G401 (cell line): ENCODE measurements at places on chromosomes 11 and 22. TPM values are rescaled to one million over a fixed set of nuclear protein-coding genes. Genes with fewer than 3 reads are reported as not detected.
A peak's percentile ranks its signal among the peaks of the same experiment; 100 is the strongest.

GRCh38 chr11:101916422-101916821 is at the start of gene ANGPTL5:
Gene ANGPTL5 (minus strand): TSS chr11:101916522. CDS start chr11:101907909, 8,613 bp downstream.
- no peak for DNase-seq

- no peak for DNase-seq
Measured at GRCh38 chr11:130881475-130882137, 34.7 kb downstream of the SNX19 start.

OR51G2 gene
- not detected in 2 replicates for total RNA-seq

DNA sequence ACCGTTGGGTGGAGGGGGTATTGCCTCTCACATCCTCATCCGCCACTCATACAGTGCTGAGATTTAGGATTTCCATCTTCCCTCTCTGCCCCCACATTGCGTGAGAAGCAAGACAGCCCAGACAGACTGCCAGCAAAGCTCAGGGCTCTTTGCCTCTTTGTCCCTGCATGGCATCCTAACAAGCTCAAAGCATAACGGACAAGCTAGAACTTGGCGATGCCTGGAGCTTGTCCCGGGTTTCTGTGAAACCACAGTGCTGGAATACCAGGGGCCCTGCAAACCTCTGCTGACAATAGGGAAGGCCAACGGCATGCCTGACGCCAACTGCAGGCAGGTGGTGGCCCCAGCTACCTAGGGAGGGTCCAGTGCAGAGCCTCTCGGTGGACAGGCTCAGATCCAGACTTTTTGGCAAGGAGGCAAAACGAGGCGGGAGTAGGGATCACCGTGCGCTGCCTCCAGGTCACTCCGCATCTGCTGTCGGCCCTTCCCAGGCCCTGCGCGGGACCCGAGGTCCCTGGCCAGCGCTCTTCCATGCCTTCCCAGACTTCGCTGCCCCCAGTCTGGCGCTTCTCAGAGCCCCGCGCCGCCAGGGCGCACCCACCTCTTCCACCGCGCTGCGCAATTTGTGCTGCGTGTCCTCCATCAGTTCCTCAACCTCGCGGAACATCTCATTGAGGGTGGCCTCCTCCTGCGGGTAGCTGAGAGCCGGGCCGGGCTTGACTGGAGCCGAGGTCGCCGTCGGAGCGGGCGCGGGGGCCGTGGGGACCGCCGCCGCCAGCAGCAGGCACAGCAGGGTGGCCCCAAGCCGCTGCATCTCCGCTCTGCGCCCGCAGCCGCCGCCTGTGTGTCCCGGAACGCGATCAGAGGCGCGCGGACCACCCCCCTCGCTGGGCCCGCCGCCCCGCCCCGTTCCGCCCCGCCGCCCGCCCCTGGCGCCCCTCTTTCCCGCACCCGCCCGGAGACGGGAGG is at the start of gene DKK3:
Gene DKK3 (minus strand): TSS at position 858 of the 969 bp plus-strand sequence. CDS start 44 bp downstream, at position 814.
- peak; percentile 78 for DNase-seq

DNA sequence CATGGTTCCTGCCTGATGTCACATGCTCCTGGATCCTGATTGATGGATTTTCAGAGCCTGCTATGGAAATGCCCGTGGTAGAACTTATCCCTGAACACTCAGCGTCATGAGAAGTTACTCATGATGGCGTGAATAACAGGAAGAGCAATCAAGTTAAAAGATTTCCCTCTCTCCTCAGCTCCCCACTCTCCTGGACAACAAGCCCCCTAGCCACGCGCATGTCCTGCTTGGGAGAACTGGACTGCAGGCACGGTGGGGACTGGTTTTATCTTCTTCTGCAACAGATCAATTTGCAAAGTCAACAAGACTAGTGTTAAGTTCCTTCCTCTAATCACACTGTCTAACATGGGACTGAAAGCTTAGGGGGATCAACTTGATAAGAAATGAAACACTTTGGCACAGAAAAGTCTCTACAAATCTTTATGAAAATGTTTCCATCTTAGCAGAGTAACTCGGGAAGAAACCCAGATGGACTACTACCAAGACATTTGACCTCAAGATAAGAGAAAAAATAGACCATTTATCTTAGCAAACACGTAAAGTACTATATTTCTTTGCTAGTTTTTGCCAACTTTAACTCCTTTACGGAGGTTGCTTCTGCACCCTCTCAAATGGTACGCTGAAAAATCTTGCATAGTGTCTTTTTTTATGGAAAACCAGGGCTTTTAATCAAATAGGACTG is 27.6 kb downstream of the POU2AF1 start:
- no peak for DNase-seq

ANO3 gene
- not detected in 2 replicates for total RNA-seq
